ENCODE measurements at places on chromosomes 12 and 14. TPM values are rescaled to one million over a fixed set of nuclear protein-coding genes. Genes with fewer than 3 reads are reported as not detected.

The KRT77 gene
- total RNA-seq: not detected

The MYO1H gene
- total RNA-seq: 4.4 TPM

The C12orf54 gene
- total RNA-seq: not detected

The SYCP3 gene
- total RNA-seq: not detected

GRCh38 chr12:116053479-116054200, 223.9 kb downstream of the MED13L start:
- peak overlapping the region; percentile 59 for H3K27ac ChIP-seq
- DNase-seq: no peak
- H3K4me1 ChIP-seq: peaks cover 11% of the 10 kb centered on the region
- H3K4me3 ChIP-seq: no peak overlapping the region
- H3K36me3 ChIP-seq: no peaks in the 10 kb centered on the region

- H3K36me3 ChIP-seq: no peaks in the 10 kb centered on the region
- DNase-seq: no peak
- no peak overlapping the region for H3K4me3 ChIP-seq
These were observed 18.8 kb upstream of the RCOR1 start for GRCh38 chr14:102573591-102574046.

DNA sequence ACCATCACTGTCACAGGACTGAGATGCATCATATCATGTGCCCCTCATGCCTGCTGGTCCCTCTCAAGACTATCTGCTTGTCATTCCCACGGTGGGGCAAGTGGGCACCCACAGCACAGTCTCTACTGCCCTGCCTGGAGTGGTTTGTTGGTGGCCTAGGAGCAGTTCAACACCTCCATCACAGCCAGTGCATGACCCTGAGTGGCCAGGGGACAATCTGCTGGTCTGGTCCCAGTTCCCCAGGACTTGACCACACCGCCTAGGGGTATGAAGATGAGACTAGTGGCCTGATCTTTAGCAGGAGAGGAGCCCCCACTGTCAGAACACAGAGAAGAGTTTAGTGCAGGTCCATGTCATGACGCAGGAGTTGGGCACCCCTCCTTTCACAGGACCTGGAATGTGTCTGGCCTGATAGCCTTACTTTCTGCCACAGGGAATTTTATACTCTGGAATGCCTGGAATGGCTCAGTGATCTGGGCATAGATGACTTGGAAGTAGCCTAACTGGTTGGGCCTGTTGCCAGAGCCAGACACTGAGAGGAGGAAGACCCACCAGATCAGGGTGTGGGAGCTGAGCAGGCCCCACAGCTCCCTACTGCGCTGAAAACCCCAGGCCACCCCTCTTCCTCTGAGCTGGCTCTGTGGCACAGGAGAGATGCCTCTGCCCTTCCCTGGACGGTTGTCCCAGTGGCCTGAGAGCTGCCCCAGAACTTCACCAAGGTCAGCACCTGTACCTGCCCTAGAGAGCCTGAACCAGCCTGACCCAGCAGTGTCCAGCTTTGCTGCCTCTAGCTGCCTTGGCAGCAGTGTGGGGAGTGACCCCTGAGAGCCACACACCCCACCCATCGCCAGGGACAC, 83.3 kb downstream of the PUS7L start:
- H3K27me3 ChIP-seq: no peaks in the 10 kb centered on the region
- DNase-seq: no peak
- no peaks in the 10 kb centered on the region for H3K36me3 ChIP-seq

- peak overlapping the region; percentile 82 for H3K27ac ChIP-seq
- peak; percentile 81 for DNase-seq
- peaks cover 63% of the 10 kb centered on the region for H3K36me3 ChIP-seq
- H3K27me3 ChIP-seq: peaks cover 33% of the 10 kb centered on the region
These were observed 21.2 kb downstream of the PRPF40B start for GRCh38 chr12:49644620-49644994.

DNA sequence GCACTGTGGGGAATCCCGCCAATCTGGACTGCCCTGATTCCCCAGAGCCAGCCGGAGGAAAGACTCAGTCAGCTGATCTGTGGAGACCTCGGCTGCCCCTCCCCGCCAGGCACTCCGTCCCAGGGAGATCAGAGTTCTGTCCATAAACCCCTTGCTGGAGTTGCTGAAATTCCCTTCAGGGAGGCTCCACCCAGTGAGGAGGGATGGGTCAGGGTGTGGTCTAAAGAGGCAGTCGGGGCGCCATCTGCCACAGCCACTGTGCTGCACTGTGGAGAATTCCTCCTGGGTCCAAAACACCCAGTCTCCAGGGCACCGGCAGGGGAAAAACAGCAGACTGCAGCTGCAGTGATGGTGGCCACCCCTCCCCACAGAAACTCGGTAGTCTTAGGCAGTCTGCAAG, 1922.3 kb upstream of the FLRT2 start:
- no peak overlapping the region for H3K4me3 ChIP-seq
- H3K4me1 ChIP-seq: no peaks in the 10 kb centered on the region
- H3K27me3 ChIP-seq: no peaks in the 10 kb centered on the region
- no peaks in the 10 kb centered on the region for H3K36me3 ChIP-seq

- no peaks in the 10 kb centered on the region for H3K4me1 ChIP-seq
- no peak overlapping the region for H3K27ac ChIP-seq
- H3K36me3 ChIP-seq: no peaks in the 10 kb centered on the region
- no peak for DNase-seq
These were observed 22.1 kb upstream of the SRGAP1 start for GRCh38 chr12:63822352-63822751.

- peaks cover 9% of the 10 kb centered on the region for H3K36me3 ChIP-seq
- H3K27ac ChIP-seq: peak overlapping the region; percentile 85
- H3K27me3 ChIP-seq: peaks cover 12% of the 10 kb centered on the region
- DNase-seq: peak; percentile 88
These were observed 3.5 kb upstream of the AAAS start for GRCh38 chr12:53324779-53325510.

DNA sequence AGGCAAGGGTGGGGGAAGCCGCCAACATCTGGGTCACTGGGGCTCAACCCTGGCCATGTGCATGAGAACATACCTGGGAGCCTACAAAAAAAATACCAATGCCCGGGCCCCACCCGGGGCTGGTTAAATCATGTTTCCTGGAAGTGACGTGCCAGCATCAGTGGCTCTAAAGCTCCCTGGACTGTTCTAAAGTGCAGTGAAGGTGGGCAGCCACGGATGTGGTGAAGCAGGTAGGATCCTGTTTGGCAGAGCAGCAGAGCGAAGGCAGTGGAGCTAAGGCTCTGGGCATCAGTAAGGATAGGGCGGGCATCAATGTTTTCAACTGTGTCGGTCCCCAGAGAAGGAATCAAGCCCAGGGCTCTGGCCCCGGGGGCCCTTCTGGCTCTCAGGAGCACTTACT, 525 bp upstream of the GPR68 start:
- H3K27me3 ChIP-seq: peaks cover 7% of the 10 kb centered on the region
- DNase-seq: no peak
- H3K4me1 ChIP-seq: peaks cover 52% of the 10 kb centered on the region
- no peak overlapping the region for H3K4me3 ChIP-seq
- peaks cover 14% of the 10 kb centered on the region for H3K36me3 ChIP-seq

GRCh38 chr14:55583942-55584468, 4.0 kb downstream of the KTN1 start:
- no peak overlapping the region for H3K4me3 ChIP-seq
- no peaks in the 10 kb centered on the region for H3K36me3 ChIP-seq
- DNase-seq: no peak
- no peak overlapping the region for H3K27ac ChIP-seq
- peaks cover 23% of the 10 kb centered on the region for H3K4me1 ChIP-seq
- H3K27me3 ChIP-seq: peaks cover 6% of the 10 kb centered on the region

DNA sequence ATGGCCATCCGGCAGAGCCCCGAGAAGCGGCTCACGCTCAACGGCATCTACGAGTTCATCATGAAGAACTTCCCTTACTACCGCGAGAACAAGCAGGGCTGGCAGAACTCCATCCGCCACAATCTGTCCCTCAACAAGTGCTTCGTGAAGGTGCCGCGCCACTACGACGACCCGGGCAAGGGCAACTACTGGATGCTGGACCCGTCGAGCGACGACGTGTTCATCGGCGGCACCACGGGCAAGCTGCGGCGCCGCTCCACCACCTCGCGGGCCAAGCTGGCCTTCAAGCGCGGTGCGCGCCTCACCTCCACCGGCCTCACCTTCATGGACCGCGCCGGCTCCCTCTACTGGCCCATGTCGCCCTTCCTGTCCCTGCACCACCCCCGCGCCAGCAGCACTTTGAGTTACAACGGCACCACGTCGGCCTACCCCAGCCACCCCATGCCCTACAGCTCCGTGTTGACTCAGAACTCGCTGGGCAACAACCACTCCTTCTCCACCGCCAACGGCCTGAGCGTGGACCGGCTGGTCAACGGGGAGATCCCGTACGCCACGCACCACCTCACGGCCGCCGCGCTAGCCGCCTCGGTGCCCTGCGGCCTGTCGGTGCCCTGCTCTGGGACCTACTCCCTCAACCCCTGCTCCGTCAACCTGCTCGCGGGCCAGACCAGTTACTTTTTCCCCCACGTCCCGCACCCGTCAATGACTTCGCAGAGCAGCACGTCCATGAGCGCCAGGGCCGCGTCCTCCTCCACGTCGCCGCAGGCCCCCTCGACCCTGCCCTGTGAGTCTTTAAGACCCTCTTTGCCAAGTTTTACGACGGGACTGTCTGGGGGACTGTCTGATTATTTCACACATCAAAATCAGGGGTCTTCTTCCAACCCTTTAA, 1.5 kb downstream of the FOXG1 start:
- H3K4me1 ChIP-seq: peaks cover 15% of the 10 kb centered on the region
- peaks cover 41% of the 10 kb centered on the region for H3K27me3 ChIP-seq
- peak overlapping the region; percentile 79 for H3K27ac ChIP-seq
- H3K36me3 ChIP-seq: peaks cover 9% of the 10 kb centered on the region
- no peak overlapping the region for H3K4me3 ChIP-seq
- DNase-seq: peak; percentile 37

DNA sequence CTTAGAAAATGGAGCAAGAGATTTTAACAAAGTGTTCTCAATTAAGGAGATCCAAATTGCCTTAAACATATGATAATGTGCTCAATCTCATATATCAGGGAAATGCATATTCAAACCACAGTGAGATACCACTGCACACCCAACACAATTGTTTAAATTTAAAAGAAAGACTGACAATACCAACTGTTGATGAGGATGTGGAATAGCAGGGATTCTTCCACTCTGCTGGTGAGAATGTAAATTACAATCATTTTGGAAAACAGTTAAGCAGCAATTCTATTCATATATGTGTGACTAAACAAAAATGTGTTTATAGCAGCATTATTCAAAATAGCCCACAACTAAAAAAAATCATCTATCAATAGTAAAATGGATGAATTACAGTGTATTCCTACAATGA, 144.2 kb downstream of the KICS2 start:
- H3K4me3 ChIP-seq: no peak overlapping the region
- no peak for DNase-seq
- H3K4me1 ChIP-seq: peaks cover 6% of the 10 kb centered on the region
- H3K27me3 ChIP-seq: no peaks in the 10 kb centered on the region
- H3K36me3 ChIP-seq: peaks cover 38% of the 10 kb centered on the region

DNA sequence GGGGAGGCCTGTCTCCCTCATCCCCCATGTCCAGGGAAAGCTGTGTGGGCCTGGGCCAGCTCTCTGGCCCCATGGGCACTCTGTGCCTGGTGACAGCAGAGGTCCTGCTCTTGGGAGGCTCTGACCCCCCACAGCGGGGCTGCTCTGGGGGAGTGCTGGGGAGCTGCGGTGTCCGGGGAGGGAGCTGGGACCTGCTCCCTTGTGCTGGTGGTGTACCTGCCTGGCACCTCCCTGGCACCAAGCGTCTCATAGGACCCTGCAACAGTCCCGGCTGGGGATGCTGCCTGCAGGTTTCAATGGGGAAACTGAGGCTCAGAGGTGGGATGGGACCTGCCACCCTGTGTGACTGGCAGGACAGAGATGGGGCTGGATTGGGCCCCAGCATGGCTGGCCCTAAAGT, 111.3 kb downstream of the KIF26A start:
- no peak overlapping the region for H3K4me3 ChIP-seq
- H3K27me3 ChIP-seq: peaks cover 5% of the 10 kb centered on the region
- H3K4me1 ChIP-seq: no peaks in the 10 kb centered on the region
- H3K27ac ChIP-seq: no peak overlapping the region
- peaks cover 5% of the 10 kb centered on the region for H3K36me3 ChIP-seq

DNA sequence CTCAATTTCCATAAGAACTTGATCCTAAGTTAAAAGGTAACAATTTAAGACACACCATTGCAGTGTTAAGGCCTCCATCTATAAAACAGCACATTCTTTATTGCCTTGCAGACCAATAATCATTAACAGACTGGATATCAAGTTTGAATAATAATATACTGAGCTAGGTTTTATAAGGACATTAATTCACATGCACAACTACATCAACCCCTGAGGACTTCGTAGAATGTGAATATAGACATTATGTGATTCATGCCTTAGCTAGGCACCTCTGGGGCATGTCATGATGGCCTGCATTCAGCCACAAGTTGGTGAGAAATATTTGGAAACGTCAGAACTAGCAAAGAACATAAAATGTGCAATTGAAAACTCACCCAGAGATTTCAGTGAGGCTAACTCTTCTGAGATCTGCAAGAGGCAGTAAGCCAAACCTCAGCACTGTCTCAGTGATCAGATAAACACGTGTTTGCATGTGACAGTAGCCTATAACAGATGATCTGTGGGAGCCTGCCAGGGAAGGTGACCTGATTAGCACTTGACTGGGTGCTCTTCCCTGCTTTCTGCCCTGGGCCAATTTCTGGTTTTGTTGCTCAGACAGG, 492.2 kb downstream of the FLRT2 start:
- H3K36me3 ChIP-seq: no peaks in the 10 kb centered on the region
- no peak overlapping the region for H3K27ac ChIP-seq
- no peak for DNase-seq
- H3K4me3 ChIP-seq: no peak overlapping the region

DNA sequence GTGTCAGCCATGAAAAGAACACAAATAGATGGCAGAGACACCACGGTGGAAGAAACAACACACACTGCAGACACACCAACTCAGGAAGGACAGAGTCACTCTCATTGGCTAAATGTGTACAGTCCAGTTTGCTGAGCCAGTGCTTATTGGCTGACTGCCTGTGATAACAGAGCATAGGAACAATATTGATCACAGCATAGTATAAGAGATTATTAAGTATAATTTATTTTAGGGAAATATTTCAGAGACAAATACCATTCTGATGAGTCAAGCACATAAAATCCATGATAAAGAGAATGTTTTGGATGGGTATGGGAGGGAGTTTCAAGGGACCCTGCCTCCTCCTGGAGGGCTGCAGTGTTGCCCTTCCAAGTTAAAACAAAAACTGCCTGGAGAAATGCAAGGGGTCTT, 50.9 kb downstream of the BTG1 start:
- H3K27ac ChIP-seq: peak overlapping the region; percentile 9
- no peak for DNase-seq
- no peaks in the 10 kb centered on the region for H3K27me3 ChIP-seq
- no peak overlapping the region for H3K4me3 ChIP-seq

GRCh38 chr12:18581232-18581962, 156.4 kb downstream of the PLCZ1 start:
- no peaks in the 10 kb centered on the region for H3K4me1 ChIP-seq
- no peak overlapping the region for H3K27ac ChIP-seq

- H3K4me1 ChIP-seq: peaks cover 5% of the 10 kb centered on the region
- no peak overlapping the region for H3K4me3 ChIP-seq
- DNase-seq: peak; percentile 26
These were observed 180.2 kb downstream of the ACSS3 start for GRCh38 chr12:81257947-81258551.

Data from endothelial cell (in vitro differentiated cells).